Fibroblast of skin of scalp (primary cell): ENCODE measurements at places on chromosomes 2 and 18.

GRCh38 chr2:234771980-234772732 lies 179.7 kb upstream of the SH3BP4 start:
- DNase-seq: peak; percentile 51

- peak; percentile 43 for DNase-seq
These were observed 46.4 kb downstream of the ZNF521 start for GRCh38 chr18:25305584-25305983.

DNA sequence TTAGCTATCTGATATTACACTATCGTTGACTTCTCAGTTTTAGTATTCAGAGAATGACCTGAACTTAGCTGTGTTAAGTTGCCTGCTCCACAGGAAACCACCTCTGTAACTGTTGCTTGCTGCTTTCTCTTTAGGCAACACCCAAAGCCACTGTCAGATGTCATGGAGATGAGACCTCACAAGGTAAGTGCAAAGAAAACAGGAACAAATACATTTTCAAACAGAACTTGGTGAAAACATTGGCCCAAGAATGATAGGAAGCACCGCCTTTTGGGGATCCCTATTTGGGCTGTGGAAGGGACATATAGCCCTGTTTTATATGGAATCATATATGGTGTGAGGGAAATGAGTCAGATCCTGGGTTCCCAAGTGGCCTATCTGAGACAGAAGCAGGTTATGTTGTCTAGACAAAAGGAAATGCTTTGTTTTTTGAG lies 143.4 kb downstream of the UBE2E3 start:
- DNase-seq: peak; percentile 64

- DNase-seq: no peak
These were observed 84.4 kb upstream of the CD28 start for GRCh38 chr2:203621981-203622515.

DNA sequence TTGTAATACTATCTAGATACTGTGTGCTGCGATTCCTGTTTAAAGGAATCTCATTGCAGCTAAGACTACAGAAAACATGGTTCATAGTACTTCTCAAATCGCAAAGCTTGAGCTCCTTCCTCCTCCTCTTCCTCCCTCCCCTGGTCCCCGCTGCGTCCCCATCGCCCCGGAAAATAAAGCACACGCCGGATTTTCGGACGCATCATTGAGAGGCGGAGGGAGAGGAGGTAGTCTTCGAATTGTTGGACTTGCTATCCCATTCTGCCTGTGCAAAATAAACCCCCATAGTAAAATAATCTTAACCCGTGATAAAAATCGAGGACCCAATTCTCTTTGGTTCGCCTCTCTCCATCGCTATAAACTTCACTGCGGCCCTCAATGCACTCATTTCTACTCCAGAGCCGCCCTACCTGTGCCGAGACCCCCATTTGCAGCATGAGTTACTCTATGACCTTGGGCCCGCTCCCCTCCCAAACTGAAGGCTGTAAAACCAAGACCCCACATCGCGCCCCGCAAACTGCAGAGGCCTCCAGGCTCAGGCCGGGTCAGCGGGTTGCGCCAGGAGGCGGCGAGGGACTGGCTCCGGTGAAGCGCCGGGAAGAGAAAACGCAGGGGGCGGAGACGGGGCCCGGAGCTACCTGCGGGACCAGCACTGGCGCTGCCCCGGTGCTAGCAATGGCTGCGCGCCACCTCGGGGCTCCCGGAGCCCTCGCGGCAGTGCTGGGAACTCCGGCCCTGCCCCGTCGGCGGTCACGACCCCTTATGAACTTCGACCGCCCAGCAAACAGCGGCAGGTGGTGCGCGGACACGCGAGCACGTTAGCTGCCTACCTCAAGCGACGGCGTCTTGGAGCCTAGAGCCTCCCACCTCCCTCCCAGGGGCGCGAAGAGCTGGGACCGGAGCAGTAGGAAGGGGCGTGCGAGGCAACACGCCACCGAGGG lies 649 bp downstream of the ESCO1 start:
- no peak for DNase-seq

GRCh38 chr18:75408554-75409506 lies 18.7 kb downstream of the SMIM21 start:
- DNase-seq: peak; percentile 99

DNA sequence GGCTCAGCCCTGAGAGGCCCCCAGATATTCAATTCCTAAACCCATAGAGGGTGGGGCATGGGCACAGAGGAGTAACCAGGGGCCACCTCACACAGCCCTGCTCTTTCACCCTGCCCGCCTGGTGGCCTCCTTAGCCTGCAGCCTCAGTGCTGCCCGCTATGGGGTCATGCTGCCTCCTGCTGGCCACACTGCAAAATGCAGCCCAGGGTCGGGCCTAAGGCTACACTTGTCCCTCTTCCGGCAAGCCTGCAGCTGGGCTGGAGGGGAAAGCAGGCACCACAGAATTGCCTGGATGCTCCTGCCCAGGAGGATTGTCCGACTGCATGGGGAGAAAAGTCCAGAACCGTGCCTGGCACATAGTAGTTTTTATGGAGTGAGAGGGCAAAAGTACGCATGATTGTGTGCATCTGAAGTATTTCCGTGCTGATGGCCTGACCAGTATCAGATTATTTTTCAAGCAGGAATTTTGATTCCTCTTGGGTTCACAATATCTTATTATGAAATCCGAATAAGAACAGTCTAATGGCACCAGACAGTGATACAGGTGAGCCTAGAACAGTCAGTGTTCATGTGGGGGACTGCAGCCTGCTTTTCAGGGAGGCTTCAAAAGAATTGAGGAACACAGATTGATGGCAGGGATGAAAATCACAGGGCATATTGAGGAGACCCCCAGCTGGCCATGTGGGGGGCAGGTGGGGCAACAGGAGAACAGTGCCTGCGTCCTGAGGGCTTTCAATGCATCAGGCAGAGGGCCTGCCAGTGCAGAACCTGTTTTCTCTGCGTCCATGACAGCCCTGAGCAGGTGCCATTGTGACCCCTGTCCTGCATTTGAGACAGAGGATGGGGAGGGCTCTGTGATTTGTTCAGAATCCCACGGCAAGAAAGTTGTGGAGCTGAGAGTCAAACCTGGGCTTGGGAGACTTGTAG lies 51.2 kb upstream of the ALPP start:
- DNase-seq: peak; percentile 47

DNA sequence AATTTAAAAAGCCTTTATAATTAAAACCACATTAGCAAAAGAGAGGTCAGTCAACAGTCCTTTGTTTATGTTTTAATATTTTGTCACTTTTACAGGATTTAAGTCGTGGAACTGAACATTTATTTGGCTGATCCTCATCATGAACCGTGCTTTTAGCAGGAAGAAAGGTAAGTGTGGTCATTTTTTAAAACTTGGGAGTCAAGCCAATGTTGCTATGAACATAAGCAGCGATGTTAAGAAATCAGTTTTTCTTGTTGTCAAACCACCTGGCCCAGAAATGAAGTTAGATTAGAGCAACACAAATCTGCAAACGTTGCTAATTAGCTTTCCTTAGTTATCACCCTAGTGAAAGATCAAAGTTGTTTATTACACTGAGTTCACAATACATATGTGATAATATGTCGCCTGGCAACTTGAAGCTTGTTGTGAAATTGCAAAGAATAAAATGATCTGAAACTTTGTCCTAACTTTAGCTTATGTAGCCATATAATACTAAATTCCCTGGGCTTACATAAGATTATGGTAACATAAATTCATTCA lies 186.0 kb downstream of the GULP1 start:
- DNase-seq: no peak
